ENCODE measurements at places on chromosomes 7 and 10.

- no peak for DNase-seq
Observed at GRCh38 chr7:3866277-3866676, 565.2 kb downstream of the SDK1 start.

DNA sequence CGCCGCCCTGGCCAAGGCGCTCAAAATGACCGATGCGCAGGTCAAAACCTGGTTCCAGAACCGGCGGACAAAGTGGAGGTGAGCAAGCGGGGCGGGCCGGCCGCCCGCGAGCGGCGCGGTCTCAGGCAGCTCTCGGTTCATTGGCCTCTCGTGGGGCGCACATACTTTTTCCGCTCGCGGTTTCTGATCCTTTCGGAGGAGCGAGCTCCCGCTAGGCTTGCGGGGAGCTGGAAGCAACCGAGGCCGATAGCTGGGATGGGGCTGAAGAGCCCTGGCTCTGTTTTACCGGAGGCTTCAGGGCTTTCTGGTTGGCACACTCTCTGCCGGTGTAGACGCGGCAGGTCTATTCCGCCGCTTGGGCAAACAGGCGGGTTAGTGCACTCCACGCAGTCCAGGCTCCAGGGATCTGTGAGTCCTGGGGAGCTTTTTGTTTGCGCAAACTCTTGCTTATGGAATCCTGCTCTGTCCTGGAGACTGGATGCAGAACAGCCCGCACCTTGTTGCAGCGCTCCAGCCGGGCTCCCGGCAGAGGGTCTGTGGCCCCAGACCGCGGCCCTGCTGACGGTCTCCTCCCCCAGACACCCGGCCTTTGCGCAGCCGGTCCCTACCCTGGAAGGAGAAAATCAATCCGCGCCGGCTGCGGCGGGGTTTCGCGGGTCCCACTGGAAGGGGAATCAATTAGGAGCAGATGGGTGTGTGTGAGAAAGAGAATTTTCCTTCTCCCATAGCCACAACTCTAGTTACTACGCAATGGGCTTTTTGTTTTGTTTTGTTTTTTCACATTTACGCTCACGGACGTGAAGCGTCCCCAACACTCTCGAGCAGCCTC is 3.4 kb downstream of the TLX1 start:
- no peak for DNase-seq

DNA sequence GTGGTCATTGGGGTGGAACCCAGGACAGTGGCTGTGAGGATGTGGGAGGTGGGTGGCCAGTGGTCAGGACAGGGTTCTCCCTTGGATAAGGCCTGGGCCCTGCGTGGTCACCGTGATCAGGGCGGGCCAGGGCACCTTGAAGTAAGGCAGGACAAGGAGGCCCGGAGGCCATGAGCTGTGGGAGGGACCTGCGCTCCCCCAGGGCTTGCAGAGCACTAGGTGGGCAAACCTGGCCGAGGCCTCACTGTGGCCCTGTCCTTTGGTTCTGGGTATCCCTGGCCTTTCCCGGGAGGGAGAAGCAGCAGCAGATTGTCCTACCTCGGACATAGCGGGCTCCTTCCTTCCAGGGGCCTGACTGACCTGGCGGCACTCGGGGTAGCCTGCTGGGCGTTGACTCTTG is 144.8 kb upstream of the RET start:
- no peak for DNase-seq

DNA sequence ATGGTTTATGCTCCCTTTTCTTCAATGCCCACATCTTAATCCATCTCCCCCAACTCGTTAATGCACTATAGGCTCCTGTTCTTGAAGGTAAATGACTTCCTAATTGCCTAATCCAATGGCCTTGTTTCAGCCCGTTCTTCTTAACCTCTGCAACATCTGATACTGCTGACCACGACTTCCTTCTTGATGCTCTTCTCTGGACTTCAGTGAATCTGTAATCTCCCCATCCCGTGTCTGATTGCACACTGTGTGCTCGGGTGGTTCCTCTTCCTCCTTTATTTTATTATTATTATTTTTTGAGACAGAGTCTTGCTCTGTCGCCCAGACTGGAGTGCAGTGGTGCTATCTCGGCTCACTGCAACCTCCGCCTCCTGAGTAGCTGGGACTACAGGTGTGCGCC is 58.9 kb downstream of the HIPK2 start:
- no peak for DNase-seq

DNA sequence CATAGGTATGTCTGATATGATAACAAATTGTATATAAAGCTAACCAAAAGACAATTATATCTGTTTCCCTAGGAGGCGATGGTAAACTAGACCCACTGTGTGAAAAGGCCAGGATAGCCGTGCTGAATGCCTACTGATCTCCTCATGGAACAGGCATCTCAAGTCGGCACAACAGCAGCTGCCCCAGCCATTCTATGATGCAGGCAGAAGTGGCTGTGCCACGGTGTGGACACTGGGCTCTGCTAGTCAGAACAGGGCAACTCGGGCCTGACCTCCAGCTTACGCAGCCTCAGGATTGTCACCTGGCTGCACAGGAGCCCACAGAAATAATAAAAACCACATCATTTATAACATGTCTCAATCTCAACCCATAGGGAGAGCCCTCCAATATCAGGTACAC is 15.0 kb downstream of the C10orf53 start:
- no peak for DNase-seq

Measured in pons (tissue), 1 donor.